GM23248 (cell line): ENCODE measurements at places on chromosomes 2 and 18. TPM values are rescaled to one million over a fixed set of nuclear protein-coding genes. Genes with fewer than 3 reads are reported as not detected.
A peak's percentile ranks its signal among the peaks of the same experiment; 100 is the strongest.

DNA sequence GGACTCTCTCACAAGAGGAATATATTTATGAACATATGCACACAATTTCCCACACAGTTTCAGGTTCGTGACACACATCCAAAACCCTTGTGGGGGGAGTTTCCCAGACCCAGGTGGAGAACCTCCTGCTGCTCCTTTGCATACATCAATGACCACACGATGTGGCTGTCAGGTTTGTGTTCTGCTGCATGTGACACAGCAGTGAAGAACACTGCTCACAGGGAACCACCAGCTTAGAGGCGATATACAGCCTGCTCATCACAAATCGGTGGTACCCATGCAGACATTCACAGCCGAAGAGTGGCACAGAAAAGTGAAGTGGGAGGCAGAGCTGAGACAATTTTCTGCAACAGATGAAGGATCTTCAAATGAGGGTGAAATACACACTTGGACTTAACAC lies 175.6 kb upstream of the ZFP36L2 start:
- no peak overlapping the region for H3K4me3 ChIP-seq
- H3K4me1 ChIP-seq = peaks cover 10% of the 10 kb centered on the region
- DNase-seq = no peak
- no peaks in the 10 kb centered on the region for H3K27me3 ChIP-seq
- no peaks in the 10 kb centered on the region for H3K36me3 ChIP-seq
- H3K27ac ChIP-seq = no peak overlapping the region

DNA sequence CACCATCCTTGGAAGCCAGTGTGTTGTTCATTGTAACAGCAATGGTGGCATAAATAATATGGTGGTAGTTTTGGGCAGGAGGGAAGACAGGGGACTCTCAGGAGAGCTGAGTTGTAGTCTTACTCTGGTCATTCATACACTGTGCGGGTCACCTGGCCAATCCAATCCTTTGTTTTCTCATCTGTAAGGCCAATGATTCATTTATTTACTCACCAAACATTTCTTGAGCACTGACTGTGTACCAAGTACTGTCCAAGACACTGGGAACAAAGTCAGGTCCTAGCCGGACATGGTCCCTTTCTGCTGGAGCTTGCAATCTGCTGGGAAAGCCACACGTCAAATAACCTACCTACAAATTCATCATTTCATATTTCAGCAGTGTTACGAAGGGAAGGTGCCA lies 302.7 kb downstream of the CYP26B1 start:
- DNase-seq = no peak
- no peaks in the 10 kb centered on the region for H3K27me3 ChIP-seq
- no peak overlapping the region for H3K4me3 ChIP-seq
- H3K4me1 ChIP-seq = peaks cover 31% of the 10 kb centered on the region
- no peaks in the 10 kb centered on the region for H3K36me3 ChIP-seq

DNA sequence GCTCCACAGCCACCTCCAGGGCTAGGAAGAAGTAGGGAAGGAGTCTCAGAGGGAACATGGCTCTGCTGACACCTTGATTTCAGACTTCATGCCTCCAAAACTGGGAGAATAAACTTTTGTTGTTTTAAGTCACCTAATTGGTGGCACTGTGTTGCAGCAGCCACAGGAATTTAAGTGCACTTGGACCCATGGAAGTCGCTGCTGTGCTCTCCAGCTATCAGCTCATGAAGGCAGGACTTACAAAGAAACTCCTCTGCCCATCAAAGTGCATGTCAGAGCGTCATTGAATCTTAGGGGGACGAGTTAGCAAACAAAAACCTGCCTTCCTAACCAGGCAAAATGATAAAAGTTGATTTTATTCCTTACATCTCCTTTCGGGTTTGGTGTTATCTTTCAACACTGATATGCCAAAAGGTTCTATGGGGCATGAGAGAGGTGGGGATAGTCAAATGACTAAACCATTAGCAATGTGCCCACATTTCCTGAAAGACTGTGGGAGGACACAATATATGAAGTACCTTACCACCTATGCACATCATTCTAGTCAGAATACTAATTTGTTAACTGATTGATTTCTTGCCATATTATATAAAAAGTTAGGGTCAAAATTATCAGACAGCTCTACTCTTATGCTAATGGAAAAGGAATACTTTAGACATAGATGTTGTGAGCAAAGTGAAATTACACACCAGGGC lies 235.8 kb upstream of the TNP1 start:
- no peaks in the 10 kb centered on the region for H3K27me3 ChIP-seq
- H3K27ac ChIP-seq = no peak overlapping the region
- peaks cover 9% of the 10 kb centered on the region; the same call in 1 of the 2 replicates for H3K4me1 ChIP-seq
- H3K4me3 ChIP-seq = no peak overlapping the region
- DNase-seq = no peak

GRCh38 chr18:37535968-37536367 lies 29.6 kb downstream of the CELF4 start:
- peak; percentile 58 for DNase-seq
- H3K36me3 ChIP-seq = no peaks in the 10 kb centered on the region
- no peak overlapping the region for H3K27ac ChIP-seq
- H3K4me1 ChIP-seq = no peaks in the 10 kb centered on the region
- H3K27me3 ChIP-seq = peaks cover 29% of the 10 kb centered on the region
- no peak overlapping the region for H3K4me3 ChIP-seq

GRCh38 chr2:75102011-75102410 lies 97.3 kb downstream of the TACR1 start:
- DNase-seq = peak; percentile 4
- H3K27me3 ChIP-seq = no peaks in the 10 kb centered on the region

DNA sequence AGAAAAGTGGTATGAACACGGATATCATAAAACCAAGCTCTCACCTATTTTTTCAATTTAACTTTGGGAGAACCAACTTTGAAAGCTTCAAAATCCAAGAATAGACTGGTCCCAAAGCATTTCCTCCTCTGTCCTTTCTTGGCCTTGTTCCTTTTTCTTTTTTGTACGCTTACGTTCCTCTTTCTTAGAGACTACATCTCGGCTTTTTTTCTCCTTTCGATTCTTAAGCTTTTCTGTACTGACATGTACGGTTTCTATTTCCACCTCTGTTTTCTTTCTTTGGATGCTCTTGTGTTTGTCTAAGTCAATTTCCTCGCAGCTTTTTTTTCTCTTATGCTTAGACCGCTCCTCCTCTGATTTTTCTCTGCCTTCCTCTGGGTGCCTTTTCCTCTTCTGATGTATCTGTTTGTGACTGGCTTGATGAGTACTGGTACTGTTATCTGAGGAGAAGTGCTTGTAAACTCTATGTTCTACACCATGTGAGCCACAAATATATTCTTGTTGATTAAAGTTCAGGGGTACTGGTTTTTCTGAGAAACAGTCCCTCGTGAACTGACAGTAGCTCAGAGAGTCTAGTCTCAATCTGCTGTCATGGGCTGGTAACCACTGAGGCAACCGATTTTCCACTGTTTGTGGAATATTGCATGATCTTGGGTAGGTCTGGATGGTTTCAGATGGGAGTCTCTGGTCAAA lies 11.5 kb upstream of the RNU2-63P start:
- H3K27ac ChIP-seq = no peak overlapping the region
- H3K4me1 ChIP-seq = no peaks in the 10 kb centered on the region
- DNase-seq = no peak
- no peaks in the 10 kb centered on the region for H3K27me3 ChIP-seq

DNA sequence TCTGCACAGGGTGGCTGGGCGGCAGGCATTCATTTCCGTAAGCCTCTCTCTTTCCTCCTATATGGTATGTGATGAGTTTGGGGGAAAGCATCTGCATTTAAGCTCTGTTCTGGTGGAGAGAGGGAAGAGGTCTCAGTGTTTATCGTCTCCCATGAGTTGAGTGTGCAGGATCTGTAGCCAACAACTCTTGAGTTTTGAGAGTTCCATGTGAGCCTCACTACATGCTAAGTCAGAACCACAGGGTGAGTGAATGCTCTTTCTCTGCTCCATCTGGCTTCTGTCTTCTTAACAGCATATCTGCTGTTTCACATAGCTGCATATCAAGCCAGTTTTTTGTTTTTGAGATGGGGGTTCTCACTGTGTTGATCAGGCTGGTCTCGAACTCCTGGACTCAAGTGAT lies 22.7 kb downstream of the RAB31 start:
- H3K36me3 ChIP-seq = no peaks in the 10 kb centered on the region
- DNase-seq = peak; percentile 19
- peaks cover 12% of the 10 kb centered on the region for H3K4me1 ChIP-seq
- peak overlapping the region; percentile 40; the same call in 1 of the 2 replicates for H3K4me3 ChIP-seq

GRCh38 chr18:78896111-78896905 lies 83.3 kb upstream of the SALL3 start:
- no peaks in the 10 kb centered on the region for H3K4me1 ChIP-seq
- no peaks in the 10 kb centered on the region for H3K36me3 ChIP-seq
- H3K27me3 ChIP-seq = no peaks in the 10 kb centered on the region

- H3K27me3 ChIP-seq = no peaks in the 10 kb centered on the region
- DNase-seq = peak; percentile 68
- H3K4me3 ChIP-seq = no peak overlapping the region
- no peaks in the 10 kb centered on the region for H3K36me3 ChIP-seq
- H3K27ac ChIP-seq = peak overlapping the region; percentile 42
Measured at GRCh38 chr2:117801826-117802225, 12.7 kb upstream of the DDX18 start.

DSC3 gene
- not detected in 2 replicates for total RNA-seq

DHRS9 gene
- total RNA-seq = not detected in 2 replicates

HK2 gene
- 21.9 and 24.2 TPM in 2 replicates for total RNA-seq

GIGYF2 gene
- 35.2 and 69.0 TPM in 2 replicates for total RNA-seq

IL1F10 gene
- total RNA-seq = not detected in 2 replicates

ACSL3 gene
- 61.5 and 66.5 TPM in 2 replicates for total RNA-seq

NEU4 gene
- not detected in 2 replicates for total RNA-seq
